Fibroblast of the aortic adventitia (primary cell): ENCODE measurements at places on chromosomes 7 and 10. TPM values are rescaled to one million over a fixed set of nuclear protein-coding genes. Genes with fewer than 3 reads are reported as not detected.
A peak's percentile ranks its signal among the peaks of the same experiment; 100 is the strongest.

- DNase-seq = no peak
Measured at GRCh38 chr7:74092964-74093471, 9.4 kb downstream of the LIMK1 start.

Gene KCP
- 0.09 and 1.6 TPM in 2 replicates for total RNA-seq

GRCh38 chr10:106355450-106355849 lies 809.1 kb downstream of the SORCS1 start:
- DNase-seq = peak; percentile 0

GRCh38 chr10:130254662-130255061 lies 118.5 kb downstream of the GLRX3 start:
- no peak for DNase-seq

Gene OR2A42
- total RNA-seq = not detected in 2 replicates

Gene STEAP4
- 1.8 and 2.1 TPM in 2 replicates for total RNA-seq

Gene SMARCD3
- 44.9 and 59.7 TPM in 2 replicates for total RNA-seq

Gene SLC26A4
- total RNA-seq = 0.65 and 1.8 TPM in 2 replicates

DNA sequence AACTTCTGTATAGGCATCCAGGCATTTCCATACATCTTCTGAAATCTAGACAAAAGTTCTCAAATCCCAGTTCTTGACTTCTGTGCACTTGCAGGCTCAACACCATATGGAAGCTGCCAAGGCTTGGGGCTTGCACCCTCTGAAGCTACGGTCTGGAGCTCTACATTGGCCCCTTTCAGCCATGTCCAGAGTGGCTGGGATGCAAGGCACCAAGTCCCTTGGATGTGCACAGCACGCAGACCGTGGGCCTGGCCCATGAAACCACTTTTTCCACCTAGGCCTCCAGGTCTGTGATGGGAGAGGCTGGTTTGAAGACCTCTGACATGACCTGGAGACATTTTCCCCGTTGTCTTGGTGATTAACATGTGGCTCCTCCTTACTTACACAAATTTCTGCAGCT lies 1645.1 kb downstream of the REEP3 start:
- DNase-seq = no peak
